ENCODE measurements at places on chromosomes 16 and 17. TPM values are rescaled to one million over a fixed set of nuclear protein-coding genes. Genes with fewer than 3 reads are reported as not detected.

CIAPIN1 gene
- 102 TPM for polyA plus RNA-seq

AURKB gene
- polyA plus RNA-seq: 17.9 TPM

NPIPA8 gene
- polyA plus RNA-seq: 4.4 TPM

SLC6A2 gene
- 0.14 TPM for polyA plus RNA-seq

MMP15 gene
- 51.3 TPM for polyA plus RNA-seq

TOX3 gene
- 27.9 TPM for polyA plus RNA-seq

ENPP7 gene
- polyA plus RNA-seq: 0.08 TPM

APOBR gene
- 0.87 TPM for polyA plus RNA-seq

KRTAP4-3 gene
- polyA plus RNA-seq: not detected

ANKRD40CL gene
- polyA plus RNA-seq: 0.63 TPM

KRT16 gene
- polyA plus RNA-seq: 1.9 TPM

KIF2B gene
- not detected for polyA plus RNA-seq

TPSAB1 gene
- not detected for polyA plus RNA-seq

IL32 gene
- polyA plus RNA-seq: 20.2 TPM

GLP2R gene
- 0.35 TPM for polyA plus RNA-seq

TAT gene
- 0.10 TPM for polyA plus RNA-seq

CCL5 gene
- 0.96 TPM for polyA plus RNA-seq

KRT28 gene
- not detected for polyA plus RNA-seq

NEUROD2 gene
- 10.8 TPM for polyA plus RNA-seq
